ENCODE measurements at places on chromosomes 13 and 19. TPM values are rescaled to one million over a fixed set of nuclear protein-coding genes. Genes with fewer than 3 reads are reported as not detected.

DNA sequence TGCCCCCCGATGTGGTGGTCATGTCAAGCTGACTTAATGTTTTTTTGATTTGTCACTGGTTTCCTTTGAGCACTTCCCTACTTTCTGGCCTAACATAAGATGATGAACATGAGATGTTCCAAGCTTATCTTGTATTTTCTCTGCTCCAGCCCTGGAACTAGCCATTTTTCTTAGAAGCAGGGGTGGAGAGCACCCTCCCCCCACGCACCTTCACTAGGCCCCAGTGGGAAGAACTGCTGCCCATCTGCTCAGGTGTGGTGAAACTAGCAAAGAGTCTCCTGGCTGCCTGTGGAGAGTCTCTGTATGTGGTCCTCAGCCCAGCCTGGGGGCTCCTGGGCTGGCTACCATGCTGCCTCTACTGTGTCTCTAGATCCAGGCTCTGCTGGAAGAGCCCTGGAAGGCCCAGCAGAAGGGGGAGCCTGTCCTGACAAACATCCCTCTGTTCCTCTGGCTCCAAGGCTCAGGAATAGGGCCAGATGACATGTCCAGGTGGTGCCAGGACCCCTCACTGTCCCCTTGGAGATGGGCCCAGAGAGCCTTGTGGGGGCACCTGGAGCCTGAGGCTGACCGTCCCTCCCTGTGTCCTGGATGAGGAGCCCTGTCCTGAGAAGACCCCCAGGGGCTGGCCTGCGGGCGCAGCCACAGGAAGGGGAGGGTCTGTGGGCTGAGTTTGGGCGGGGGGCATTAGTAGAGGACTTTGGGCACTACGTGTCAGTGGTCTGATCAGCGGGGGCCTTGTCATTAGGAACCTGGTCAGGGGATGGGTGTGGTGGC, 4.8 kb upstream of the ZNF14 start:
- DNase-seq, result no peak
- no peak overlapping the region for H3K4me3 ChIP-seq
- no peaks in the 10 kb centered on the region for H3K27me3 ChIP-seq
- H3K36me3 ChIP-seq, result peaks cover 3% of the 10 kb centered on the region
- peaks cover 4% of the 10 kb centered on the region for H3K4me1 ChIP-seq
- no peak overlapping the region for H3K27ac ChIP-seq

DNA sequence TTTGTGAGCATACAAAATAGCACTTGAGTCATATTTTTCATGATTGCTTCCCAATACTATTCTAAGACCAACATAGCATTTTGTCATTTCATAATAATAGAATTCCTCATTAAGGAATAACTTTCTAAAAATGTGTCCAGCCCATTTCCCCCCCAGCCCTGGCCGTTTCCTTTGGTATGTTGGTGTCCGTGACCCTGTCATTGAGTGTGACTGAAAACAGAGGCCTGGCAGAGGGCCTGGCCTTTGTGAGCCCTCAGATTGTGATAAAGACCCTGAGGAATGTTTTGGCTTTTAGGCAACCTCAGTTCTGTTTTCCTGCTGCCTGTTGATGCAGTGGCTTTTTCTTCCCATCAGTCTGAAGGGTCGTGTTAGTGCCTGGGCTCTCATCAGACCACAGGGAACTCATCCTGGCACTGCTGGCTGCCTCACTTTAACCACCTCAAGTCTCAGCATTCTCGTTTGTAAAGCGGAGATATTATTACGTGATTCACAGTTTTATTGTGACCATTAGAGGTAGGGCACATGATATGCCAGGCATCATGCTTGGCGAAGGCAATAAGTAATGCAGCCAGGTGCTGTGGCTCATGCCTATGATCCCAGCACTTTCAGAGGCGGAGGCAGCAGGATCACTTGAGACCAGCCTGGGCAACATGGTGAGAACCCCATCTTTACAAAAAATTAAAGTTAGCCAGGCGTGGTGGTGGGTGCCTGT, 13.8 kb downstream of the SPINT2 start:
- no peaks in the 10 kb centered on the region for H3K36me3 ChIP-seq
- H3K4me1 ChIP-seq, result peaks cover 7% of the 10 kb centered on the region
- H3K27me3 ChIP-seq, result no peaks in the 10 kb centered on the region
- no peak for DNase-seq
- no peak overlapping the region for H3K27ac ChIP-seq

DNA sequence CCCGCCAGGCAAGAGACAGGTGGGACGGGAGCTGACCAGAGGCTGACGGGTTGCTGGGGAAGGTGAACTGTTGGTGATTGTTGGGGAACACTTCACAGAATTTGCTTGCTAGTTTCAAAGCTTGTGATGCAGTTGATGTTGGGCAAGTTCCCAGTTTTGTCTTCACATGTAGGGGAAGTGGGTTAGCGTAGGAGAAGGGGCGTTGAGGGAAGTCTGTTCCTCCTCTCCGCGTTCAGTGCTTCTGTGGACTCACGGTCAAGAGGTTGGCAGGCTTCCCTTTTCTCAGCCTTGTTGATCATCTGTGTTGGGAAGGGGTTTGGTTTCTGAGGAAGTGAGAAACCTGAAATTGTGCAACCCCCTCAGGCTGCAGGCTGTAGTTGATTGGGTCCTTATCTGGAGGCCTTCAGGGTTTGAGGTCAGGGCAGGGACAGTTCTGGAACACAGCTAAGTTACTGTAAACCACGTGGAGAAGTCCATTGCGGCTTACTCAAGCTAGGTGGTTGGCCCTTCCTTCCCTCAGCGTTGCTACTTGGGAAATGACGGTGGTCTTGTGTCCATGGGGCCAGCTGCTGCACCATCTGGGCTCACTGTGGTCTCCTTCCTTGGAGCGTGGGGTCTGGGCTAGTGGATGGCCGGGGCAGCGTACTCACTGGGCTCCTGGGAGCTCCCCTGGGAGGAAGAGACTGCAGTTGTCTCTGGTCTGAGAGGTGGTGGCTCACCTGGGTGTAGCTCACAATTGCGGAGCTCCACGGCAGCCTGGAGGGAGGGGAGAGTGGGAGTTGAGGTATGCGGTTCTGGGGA, 7.5 kb downstream of the RPS9 start:
- H3K27me3 ChIP-seq, result no peaks in the 10 kb centered on the region
- H3K27ac ChIP-seq, result peak overlapping the region; percentile 85
- peaks cover 73% of the 10 kb centered on the region for H3K36me3 ChIP-seq
- H3K4me1 ChIP-seq, result peaks cover 83% of the 10 kb centered on the region
- DNase-seq, result peak; percentile 80
- H3K4me3 ChIP-seq, result peak overlapping the region; percentile 49

- H3K27ac ChIP-seq, result no peak overlapping the region
- H3K36me3 ChIP-seq, result no peaks in the 10 kb centered on the region
- H3K27me3 ChIP-seq, result no peaks in the 10 kb centered on the region
- no peak overlapping the region for H3K4me3 ChIP-seq
Observed at GRCh38 chr19:47507924-47508553, 6.8 kb downstream of the NAPA start.

GRCh38 chr19:38583219-38583984, 34.4 kb downstream of the MAP4K1 start:
- H3K4me1 ChIP-seq, result no peaks in the 10 kb centered on the region
- no peaks in the 10 kb centered on the region for H3K27me3 ChIP-seq
- DNase-seq, result no peak
- peaks cover 9% of the 10 kb centered on the region for H3K36me3 ChIP-seq
- H3K4me3 ChIP-seq, result no peak overlapping the region

DPRX gene
- not detected for total RNA-seq

WDR88 gene
- not detected for total RNA-seq

Data from activated naive CD4-positive, alpha-beta T cell treated with anti-CD3 and anti-CD28 coated beads for 36 hours (primary cell).